Colonic mucosa (tissue), 4 donors: ENCODE measurements at places on chromosomes 2 and 18.

GRCh38 chr2:156589381-156590079, 153.4 kb downstream of the GPD2 start:
- H3K36me3 ChIP-seq: no peaks in the 10 kb centered on the region
- H3K27ac ChIP-seq: no peak overlapping the region
- H3K4me3 ChIP-seq: no peak overlapping the region
- no peak for DNase-seq
- no peaks in the 10 kb centered on the region for H3K4me1 ChIP-seq

DNA sequence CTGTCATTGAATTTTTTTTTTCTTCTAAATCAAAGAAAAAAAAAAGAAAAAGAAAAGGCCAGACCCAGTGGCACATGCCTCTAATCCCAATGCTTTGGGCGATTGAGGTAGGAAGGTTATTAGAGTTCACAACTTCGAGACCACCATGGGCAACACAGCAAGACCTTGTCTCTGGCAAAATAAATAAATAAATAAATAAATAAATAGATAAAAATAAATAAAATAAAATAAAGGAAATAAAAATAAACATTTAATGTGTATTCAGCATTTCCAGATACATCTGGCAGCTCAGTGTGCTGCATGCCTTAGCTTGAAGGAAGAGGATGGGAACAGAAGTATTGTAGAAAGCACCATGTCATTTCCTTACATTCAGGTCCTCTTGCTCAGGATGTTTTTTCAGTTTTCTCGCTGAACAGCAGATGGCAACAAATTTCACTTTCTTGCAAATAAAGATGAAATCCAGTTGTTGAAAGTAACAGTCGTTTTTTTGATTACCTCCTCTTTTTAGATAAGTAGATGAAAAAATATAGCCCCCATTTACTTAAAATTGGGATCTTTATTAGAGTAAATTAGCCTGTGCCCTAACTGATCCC, 25.7 kb upstream of the FAM178B start:
- no peak overlapping the region for H3K27ac ChIP-seq
- H3K4me3 ChIP-seq: no peak overlapping the region
- H3K36me3 ChIP-seq: no peaks in the 10 kb centered on the region

DNA sequence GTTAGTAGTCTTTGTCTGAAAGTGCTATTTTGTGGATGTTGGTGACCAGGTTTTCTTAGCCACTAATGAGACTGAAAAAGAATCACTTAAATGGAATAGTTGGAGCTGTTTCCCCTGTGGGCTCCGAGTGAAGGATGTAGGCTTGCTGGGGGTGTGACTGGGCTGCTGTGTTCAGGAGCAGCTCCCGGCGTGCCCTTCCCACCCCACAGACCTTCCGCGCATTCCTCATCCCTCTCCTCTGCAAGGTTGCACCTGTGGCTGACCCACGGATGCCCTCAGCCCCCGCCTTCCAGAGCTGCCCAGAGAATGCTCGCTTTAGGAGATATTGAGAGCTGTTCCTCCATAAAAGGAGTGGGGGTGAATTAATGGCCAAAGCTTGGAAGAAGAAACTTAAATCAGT, 174.3 kb downstream of the LDLRAD4 start:
- H3K27ac ChIP-seq: no peak overlapping the region
- H3K36me3 ChIP-seq: no peaks in the 10 kb centered on the region
- DNase-seq: no peak
- H3K27me3 ChIP-seq: no peaks in the 10 kb centered on the region
- no peaks in the 10 kb centered on the region for H3K4me1 ChIP-seq

GRCh38 chr18:35438480-35439234, 59.1 kb downstream of the INO80C start:
- no peak for DNase-seq
- H3K36me3 ChIP-seq: no peaks in the 10 kb centered on the region
- no peaks in the 10 kb centered on the region for H3K27me3 ChIP-seq
- H3K4me3 ChIP-seq: no peak overlapping the region
- no peak overlapping the region for H3K27ac ChIP-seq
- no peaks in the 10 kb centered on the region for H3K4me1 ChIP-seq

DNA sequence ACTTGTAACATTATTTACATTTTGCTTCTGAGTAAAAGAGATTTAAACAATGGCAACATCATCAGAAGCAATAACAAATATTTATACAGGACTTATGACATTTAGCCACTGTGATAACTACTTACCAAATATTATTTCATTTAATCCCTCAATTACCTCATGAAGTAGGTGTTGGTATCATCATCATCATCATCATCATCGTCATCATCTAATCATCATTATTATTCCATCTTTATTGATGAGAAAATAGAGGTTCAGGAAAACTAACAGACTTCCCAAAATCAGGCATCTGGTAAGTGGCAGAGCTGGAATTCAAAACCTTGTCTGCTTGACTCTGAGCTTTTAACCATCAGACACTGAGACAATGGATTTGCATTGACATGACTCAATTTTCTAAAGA, 204.4 kb downstream of the NCKAP5 start:
- no peak overlapping the region for H3K27ac ChIP-seq
- DNase-seq: no peak
- no peaks in the 10 kb centered on the region for H3K36me3 ChIP-seq
- no peaks in the 10 kb centered on the region for H3K27me3 ChIP-seq
- no peaks in the 10 kb centered on the region for H3K4me1 ChIP-seq

DNA sequence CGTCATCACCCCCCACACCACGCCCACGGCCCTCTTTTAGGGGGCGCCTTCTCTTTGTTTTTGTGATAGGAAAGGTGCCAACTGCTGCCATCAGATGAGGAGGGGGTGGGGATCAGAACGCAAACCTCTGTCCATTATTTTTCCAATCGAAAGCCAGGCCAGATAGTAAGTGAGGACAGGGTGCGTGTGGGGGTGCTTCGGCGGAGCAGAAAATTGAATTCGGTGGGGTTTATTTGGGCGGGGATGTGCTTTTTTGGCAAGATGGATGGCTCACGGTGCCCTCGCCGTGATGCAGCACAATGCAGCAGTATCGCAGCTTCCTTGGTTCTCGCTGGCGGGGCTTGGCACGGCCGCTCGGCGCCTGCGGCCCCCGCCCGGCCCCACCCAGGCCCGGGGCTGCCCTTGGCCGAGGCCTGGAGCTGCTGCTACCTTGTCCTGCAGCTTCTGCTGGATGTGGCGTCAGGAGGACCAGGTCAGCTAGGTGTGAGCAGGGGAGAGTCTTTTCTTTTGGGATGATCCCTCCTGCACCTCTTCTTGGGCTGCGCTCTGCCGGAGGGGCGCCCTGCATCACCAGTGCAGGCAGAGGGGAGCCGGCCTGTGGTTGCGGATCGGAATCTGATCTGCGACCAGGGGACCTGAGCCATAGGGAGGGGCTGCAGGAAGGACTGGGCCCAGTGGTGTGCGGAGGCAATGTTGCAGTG, 1.3 kb downstream of the SPTBN1 start:
- H3K27ac ChIP-seq: peak overlapping the region; percentile 70
- DNase-seq: no peak
- H3K27me3 ChIP-seq: peaks cover 31% of the 10 kb centered on the region
- peaks cover 3% of the 10 kb centered on the region for H3K4me1 ChIP-seq
- H3K4me3 ChIP-seq: peak overlapping the region; percentile 57
- H3K36me3 ChIP-seq: no peaks in the 10 kb centered on the region

- no peaks in the 10 kb centered on the region for H3K4me1 ChIP-seq
- no peaks in the 10 kb centered on the region for H3K27me3 ChIP-seq
- no peaks in the 10 kb centered on the region for H3K36me3 ChIP-seq
- H3K27ac ChIP-seq: no peak overlapping the region
These were observed 525.9 kb downstream of the TMEM182 start for GRCh38 chr2:103287746-103288145.

GRCh38 chr2:168089200-168089599, 158.2 kb downstream of the STK39 start:
- H3K4me3 ChIP-seq: no peak overlapping the region
- H3K27me3 ChIP-seq: no peaks in the 10 kb centered on the region
- no peaks in the 10 kb centered on the region for H3K36me3 ChIP-seq
- no peaks in the 10 kb centered on the region for H3K4me1 ChIP-seq
- DNase-seq: no peak

DNA sequence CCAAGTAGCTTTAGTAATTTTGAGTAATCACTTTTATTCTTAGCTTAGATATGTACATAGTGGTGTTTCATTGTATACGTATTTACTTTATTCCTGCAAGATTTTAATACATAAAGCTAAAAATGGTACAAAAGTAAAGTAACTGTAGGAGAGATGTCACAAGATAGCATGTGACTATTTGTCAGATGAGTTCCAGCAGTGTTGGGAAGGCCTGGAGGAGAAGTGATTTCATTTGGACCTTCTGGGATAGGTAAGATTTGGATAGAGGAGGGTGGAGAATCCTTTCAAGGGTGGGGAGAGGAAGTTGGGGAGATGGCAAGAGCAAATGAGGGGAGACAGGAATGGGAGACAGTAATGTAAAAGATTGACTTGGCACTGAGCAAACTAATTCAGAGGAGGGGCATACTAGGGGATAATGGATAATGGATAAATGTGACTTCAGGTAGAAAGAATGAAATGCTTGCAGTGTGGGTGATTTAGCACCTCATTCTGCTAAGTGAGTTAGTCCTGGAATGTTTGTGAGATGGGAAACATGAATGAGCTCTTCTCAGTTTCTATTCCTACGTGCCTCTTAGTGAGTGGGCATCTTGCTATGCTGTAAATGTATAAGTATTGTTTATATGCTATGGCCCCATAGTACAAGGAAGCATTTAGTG, 10.5 kb downstream of the WDR43 start:
- H3K4me1 ChIP-seq: no peaks in the 10 kb centered on the region
- H3K4me3 ChIP-seq: no peak overlapping the region
- no peak overlapping the region for H3K27ac ChIP-seq
- no peaks in the 10 kb centered on the region for H3K36me3 ChIP-seq
- no peak for DNase-seq
- H3K27me3 ChIP-seq: no peaks in the 10 kb centered on the region

- H3K36me3 ChIP-seq: no peaks in the 10 kb centered on the region
- no peaks in the 10 kb centered on the region for H3K27me3 ChIP-seq
- no peak for DNase-seq
- H3K4me3 ChIP-seq: no peak overlapping the region
These were observed 141.2 kb downstream of the LRATD1 start for GRCh38 chr2:14773696-14774095.

GRCh38 chr2:189411860-189412259, 29.4 kb upstream of the WDR75 start:
- no peaks in the 10 kb centered on the region for H3K27me3 ChIP-seq
- no peak for DNase-seq
- no peaks in the 10 kb centered on the region for H3K4me1 ChIP-seq
- H3K36me3 ChIP-seq: no peaks in the 10 kb centered on the region
- peak overlapping the region; percentile 41 for H3K27ac ChIP-seq

- H3K4me1 ChIP-seq: no peaks in the 10 kb centered on the region
- H3K27me3 ChIP-seq: no peaks in the 10 kb centered on the region
- no peaks in the 10 kb centered on the region for H3K36me3 ChIP-seq
- H3K27ac ChIP-seq: no peak overlapping the region
These were observed 342.2 kb upstream of the GALNT5 start for GRCh38 chr2:156915332-156915731.

- H3K27ac ChIP-seq: no peak overlapping the region
- no peaks in the 10 kb centered on the region for H3K27me3 ChIP-seq
These were observed 28.4 kb downstream of the AAK1 start for GRCh38 chr2:69615078-69615625.

GRCh38 chr2:84963692-84964405, 7.1 kb upstream of the KCMF1 start:
- peaks cover 3% of the 10 kb centered on the region for H3K4me1 ChIP-seq
- no peaks in the 10 kb centered on the region for H3K36me3 ChIP-seq
- H3K27me3 ChIP-seq: no peaks in the 10 kb centered on the region
- no peak for DNase-seq
- no peak overlapping the region for H3K4me3 ChIP-seq

DNA sequence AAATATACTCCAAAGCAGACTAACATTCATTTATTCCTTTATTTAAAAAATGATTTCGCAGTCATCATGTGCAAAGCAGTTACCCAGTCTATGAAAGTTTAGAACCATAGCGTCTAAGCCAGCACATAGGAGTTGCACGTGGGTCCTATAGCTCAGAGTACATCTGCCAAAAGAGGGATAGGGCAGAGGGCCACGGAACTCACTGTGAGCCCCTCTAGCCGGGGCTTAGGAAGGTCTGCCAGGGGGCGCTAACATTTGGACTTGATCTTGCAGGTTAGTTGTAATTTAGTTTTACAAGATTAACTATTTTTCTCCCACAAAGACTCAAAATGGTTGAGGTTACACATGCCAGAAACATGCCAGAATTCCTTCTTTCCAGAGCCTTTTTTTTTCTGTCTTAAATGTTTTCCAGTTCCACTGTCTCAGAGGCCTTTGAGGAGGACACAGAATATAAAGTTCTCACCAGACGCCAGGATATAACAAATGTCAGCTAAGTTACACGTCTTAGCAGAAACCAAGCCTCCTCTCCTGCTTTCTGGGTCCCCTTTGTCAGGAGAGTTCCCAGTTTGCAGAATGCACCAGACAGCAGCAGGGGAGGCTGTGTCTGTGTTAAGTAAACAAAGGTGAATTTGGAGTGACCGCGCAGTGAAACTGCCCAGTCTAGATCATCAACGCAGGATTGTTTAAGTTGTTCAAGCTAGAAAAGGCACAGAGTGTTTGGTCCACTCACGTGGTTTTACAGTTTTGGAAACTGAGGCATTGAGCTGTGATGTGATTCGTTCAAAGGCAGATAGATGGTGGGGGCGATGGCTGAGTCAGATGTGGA, 292.0 kb downstream of the PRKCE start:
- H3K4me3 ChIP-seq: no peak overlapping the region
- no peak for DNase-seq
- no peak overlapping the region for H3K27ac ChIP-seq
- H3K27me3 ChIP-seq: no peaks in the 10 kb centered on the region

DNA sequence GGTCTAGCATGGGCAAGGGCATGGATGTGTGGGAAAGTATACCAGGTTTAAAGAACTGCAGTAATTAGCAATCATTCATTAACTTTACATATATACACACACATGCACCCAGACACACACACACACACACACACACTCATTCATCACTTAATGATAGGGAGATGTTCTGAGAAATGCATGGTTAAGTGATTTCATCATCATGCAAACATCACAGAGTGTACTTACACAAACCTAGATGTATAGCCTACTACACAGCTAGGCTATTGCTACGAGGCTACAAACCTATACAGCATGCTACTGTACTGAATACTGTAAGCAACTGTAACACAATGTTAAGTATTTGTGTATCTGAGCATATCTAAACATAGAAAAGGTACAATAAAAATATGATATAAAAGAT, 83.6 kb downstream of the COLEC12 start:
- H3K27me3 ChIP-seq: no peaks in the 10 kb centered on the region
- DNase-seq: no peak
- no peaks in the 10 kb centered on the region for H3K4me1 ChIP-seq
- H3K27ac ChIP-seq: no peak overlapping the region
- no peaks in the 10 kb centered on the region for H3K36me3 ChIP-seq
